ENCODE measurements at places on chromosomes 3 and 15. TPM values are rescaled to one million over a fixed set of nuclear protein-coding genes. Genes with fewer than 3 reads are reported as not detected.

The MAP1A gene
- 0.03 TPM for polyA plus RNA-seq

GRCh38 chr3:25335356-25335755, 92.7 kb upstream of the RARB start:
- no peaks in the 10 kb centered on the region for H3K27me3 ChIP-seq
- H3K27ac ChIP-seq: no peak overlapping the region
- H3K4me1 ChIP-seq: no peaks in the 10 kb centered on the region
- no peaks in the 10 kb centered on the region for H3K36me3 ChIP-seq

The CCNB2 gene
- 1.0 TPM for polyA plus RNA-seq

DNA sequence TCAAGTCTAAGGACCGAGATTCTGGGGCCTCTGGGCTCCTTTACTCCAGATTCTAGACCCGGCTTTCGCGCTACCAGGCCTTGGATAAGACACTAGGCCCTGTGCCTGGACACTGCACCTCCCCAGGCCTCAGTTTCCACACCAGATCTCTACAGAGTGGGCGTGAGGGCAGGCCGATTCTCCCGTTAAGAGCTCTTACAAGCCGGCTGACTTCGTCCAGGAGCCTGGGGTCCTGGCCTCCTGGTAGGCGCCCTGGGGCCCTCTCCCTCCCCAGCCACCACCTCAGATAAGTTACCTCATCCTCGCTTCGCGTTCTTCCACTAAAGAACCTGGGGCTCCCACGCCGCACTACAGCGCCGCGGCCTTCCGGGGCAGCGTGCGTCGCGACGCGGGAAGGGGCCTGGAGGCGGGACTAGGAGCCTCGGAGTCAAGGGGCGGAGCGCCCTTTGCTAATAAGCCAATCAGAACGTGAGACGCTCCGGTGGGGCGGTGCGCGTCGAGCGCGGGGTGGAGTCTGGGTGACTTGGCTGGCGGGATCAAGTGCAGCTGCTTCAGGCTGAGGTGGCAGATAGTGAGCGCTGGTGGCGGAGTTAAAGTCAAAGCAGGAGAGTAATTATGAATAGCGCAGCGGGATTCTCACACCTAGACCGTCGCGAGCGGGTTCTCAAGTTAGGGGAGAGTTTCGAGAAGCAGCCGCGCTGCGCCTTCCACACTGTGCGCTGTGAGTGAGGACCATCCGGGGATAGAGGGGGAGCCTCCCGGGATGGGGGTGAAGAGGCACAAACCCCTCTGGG, at the start of the genes EAF2 and IQCB1:
TSS of gene EAF2 (plus strand) at position 539 of the 794 bp plus-strand sequence. CDS start at position 616, 77 bp downstream.
TSS of gene IQCB1 (minus strand) at position 390 of the 794 bp plus-strand sequence. CDS start 6,100 bp downstream, outside the sequence.
- H3K4me1 ChIP-seq: peaks cover 46% of the 10 kb centered on the region
- peak; percentile 99 for DNase-seq
- peak within 1 kb of the TSS; percentile 94 for H3K27ac ChIP-seq
- H3K36me3 ChIP-seq: peaks cover 41% of the 10 kb centered on the region
- H3K27me3 ChIP-seq: no peaks in the 10 kb centered on the region

GRCh38 chr15:60208709-60209108, 189.1 kb downstream of the ANXA2 start:
- DNase-seq: no peak
- no peaks in the 10 kb centered on the region for H3K36me3 ChIP-seq
- H3K4me1 ChIP-seq: no peaks in the 10 kb centered on the region
- H3K27ac ChIP-seq: no peak overlapping the region

DNA sequence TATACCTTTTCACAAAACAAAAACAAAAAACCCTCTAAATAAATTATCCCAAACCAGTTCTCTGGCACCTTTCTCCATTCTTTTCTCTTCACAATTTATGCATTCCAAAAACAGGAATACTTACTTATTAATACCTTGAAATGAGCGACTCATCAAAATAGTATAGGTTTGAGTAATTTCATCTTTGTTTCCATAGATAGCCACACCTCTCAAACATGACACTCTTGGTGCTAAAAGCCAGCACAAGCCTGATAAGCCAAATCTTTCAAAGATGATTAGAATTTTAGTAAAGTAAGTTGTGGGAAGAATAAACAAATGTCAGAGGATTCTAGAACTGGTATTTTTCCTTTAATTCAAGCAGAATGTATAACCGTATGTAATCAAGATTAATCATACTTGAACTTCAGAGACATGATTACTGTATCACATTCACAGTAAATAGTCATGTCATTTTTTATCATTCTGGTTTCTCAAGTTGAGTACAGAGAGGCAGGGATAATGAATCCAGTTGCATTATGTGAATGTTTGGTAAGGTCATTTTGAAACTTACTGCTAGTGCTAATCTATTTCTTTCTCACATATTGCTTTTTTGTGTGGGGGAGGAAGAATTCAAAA, 12.1 kb upstream of the WDR5B start:
- H3K27me3 ChIP-seq: no peaks in the 10 kb centered on the region
- no peaks in the 10 kb centered on the region for H3K4me1 ChIP-seq
- no peak for DNase-seq
- peaks cover 25% of the 10 kb centered on the region for H3K36me3 ChIP-seq
- no peak overlapping the region for H3K27ac ChIP-seq

GRCh38 chr3:114841515-114841914, 305.6 kb downstream of the ZBTB20 start:
- H3K36me3 ChIP-seq: no peaks in the 10 kb centered on the region
- no peaks in the 10 kb centered on the region for H3K4me1 ChIP-seq
- DNase-seq: no peak

- no peak for DNase-seq
- H3K4me1 ChIP-seq: no peaks in the 10 kb centered on the region
- no peaks in the 10 kb centered on the region for H3K36me3 ChIP-seq
- H3K27me3 ChIP-seq: no peaks in the 10 kb centered on the region
- no peak overlapping the region for H3K4me3 ChIP-seq
Observed at GRCh38 chr3:67305922-67306321, 307.8 kb downstream of the KBTBD8 start.

- H3K4me1 ChIP-seq: peaks cover 24% of the 10 kb centered on the region
- H3K27ac ChIP-seq: no peak overlapping the region
- no peak overlapping the region for H3K4me3 ChIP-seq
- no peaks in the 10 kb centered on the region for H3K27me3 ChIP-seq
Observed at GRCh38 chr3:72580900-72581299, 267.3 kb downstream of the SHQ1 start.

DNA sequence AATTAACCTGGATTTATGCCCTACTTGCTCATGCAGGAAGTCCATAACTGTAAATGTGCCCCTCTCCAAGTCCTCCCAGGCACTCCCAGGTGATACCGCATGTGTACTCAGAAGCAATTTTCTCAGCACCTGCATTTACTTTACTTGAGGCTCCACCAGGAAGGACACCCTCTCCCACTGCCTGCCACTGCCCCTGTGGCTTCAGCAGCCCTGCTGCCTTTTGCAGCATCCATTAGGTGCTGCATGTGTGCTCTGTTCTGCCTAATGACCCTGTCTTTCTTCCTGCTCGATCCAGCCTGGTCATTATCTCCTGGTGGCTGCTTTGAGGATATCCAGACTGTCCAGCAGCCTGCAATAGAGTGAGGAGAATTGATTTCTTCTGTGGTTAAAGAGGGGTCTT, 107.6 kb upstream of the SEMA6D start:
- no peaks in the 10 kb centered on the region for H3K4me1 ChIP-seq
- no peak overlapping the region for H3K4me3 ChIP-seq
- DNase-seq: no peak
- no peak overlapping the region for H3K27ac ChIP-seq
- no peaks in the 10 kb centered on the region for H3K36me3 ChIP-seq

DNA sequence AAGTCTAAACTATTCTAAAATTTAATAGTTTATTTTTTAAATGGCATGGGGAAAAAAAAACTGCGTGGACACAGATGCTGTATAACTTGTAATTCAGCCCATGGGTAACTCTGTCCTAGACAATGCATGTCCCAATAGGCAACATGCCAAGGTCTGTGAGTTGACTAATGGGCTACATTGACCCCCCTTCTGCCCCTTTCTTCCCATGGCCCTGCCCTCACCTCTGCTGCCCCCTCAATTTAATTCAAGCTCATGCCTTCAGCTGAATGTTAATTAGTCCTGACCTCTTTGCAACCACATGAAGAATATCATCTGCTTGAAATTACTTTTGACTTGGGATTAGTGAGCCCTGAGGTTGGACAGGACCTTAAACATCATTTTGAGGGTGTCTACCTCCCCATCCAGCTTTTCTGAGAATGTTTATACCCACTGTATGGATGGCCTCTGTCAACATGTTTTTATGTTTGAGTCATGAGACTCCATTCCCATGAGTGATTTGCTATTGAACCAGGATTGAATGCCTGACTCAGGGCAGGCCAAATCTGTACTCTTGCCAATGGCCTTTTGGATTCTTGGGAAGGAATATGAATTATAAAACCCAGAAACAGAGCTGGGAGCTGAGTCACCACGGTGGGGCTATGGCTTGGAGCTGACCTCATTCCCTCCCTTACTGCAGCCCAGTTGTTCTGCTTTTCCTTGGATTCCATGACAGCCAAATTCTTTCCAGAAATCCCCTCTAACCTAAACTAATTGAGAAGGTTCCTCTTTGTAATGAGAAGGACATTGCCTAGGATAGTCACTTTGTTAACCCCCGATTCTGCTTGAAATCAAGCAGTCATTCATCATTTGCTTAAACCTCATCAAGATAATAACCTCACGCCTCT, 33.5 kb upstream of the PDE8A start:
- no peak for DNase-seq
- H3K27me3 ChIP-seq: no peaks in the 10 kb centered on the region

DNA sequence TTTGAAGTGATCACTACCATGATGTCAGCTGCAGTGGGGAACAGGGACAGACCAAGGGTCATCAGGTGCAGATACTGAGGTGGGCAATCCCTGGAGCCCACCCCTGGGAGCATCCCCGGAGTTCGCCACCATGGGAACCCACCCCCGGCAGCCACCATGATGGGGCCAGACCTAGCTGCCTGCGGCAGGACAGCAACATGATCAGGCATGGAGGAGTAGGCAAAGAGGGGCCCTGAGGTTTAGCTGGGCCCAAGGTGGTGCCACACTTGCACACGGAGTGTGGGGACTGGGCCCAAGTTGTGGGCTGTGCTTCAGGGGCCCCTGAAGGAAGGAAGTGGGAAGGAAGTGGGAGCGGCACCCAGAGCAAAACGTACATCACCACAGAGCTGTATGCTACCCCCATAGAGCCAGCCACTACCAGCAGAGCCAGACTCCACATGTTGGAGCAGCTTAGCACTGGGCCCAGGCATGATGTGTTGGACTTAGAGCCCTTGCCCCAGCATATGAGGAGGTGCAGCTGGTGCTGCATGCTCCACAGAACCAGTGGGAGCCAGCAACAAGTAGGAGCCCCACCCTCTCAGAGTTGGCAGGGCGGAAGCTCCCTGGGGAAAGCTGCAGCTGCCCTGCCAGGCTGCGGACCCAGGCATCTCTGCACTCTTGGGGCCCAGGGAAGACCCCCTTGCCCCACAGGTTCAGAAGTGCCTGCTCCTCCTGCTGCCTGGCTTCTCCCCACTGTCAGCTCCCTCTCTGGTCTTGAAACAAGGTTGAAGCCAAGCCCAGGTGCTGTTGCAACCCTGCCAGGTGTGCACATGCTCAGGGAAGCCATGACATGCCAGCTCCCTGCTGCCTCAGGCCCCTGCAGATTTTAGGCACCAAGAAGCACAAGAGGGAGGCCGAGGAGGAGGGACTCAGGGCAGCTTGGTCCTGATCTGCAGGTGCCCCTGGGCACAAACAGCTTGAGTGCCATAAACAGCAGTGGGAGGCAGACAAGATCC, 515.3 kb downstream of the ZBBX start:
- H3K36me3 ChIP-seq: no peaks in the 10 kb centered on the region
- H3K4me3 ChIP-seq: no peak overlapping the region
- no peaks in the 10 kb centered on the region for H3K4me1 ChIP-seq
- DNase-seq: no peak
- H3K27ac ChIP-seq: no peak overlapping the region

GRCh38 chr3:21936207-21936606, 185.2 kb upstream of the ZNF385D start:
- DNase-seq: no peak
- H3K4me3 ChIP-seq: no peak overlapping the region
- no peaks in the 10 kb centered on the region for H3K36me3 ChIP-seq
- H3K27me3 ChIP-seq: no peaks in the 10 kb centered on the region
- no peaks in the 10 kb centered on the region for H3K4me1 ChIP-seq

The SLC28A2 gene
- polyA plus RNA-seq: not detected

DNA sequence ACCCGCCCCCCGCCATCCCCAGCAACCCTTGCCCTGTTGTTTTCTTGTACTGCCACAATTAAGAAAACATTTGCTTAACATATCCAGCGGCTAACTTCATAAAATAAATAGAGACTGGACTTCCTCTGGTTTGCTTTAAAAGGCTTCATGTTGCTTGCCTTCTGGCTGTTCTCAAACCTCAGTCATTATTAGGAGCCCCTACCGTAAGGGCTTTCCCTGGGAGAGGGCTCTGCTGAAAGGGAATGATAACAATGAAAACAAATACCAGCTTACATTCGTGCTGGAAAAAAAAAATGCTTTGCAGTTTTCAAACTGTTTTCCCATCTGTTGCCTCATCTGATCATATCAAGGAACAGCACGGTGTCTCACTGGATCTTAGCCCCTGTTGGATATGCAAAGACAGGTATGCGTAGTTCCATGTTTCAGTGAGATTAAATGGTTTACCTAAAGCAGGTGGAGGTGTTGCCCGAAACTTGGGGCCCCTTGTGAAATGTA, 77.2 kb upstream of the VGLL4 start:
- H3K36me3 ChIP-seq: no peaks in the 10 kb centered on the region
- H3K4me1 ChIP-seq: peaks cover 6% of the 10 kb centered on the region
- DNase-seq: no peak

The CPNE4 gene
- polyA plus RNA-seq: not detected

DNA sequence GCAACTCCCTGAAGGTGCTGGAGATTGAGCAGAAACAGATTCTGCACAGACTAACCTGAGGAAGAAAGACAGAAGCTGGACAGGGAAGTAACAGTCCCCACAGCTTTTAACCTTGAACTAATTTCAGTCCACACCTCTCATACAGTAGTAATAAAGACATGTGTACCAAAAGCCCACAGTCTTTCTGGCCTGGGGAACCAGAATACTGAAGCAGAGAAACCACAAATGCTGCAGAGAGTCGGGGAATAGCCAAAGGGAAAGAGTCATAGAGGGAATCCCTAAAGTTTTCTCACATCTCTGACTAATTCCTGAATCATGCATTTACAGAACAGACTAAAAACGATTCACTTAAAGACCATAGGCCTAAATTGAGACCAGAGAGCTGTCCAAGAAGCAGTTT, 503.4 kb upstream of the NECTIN3 start:
- H3K27me3 ChIP-seq: no peaks in the 10 kb centered on the region
- H3K36me3 ChIP-seq: no peaks in the 10 kb centered on the region
- no peak for DNase-seq
- H3K4me3 ChIP-seq: no peak overlapping the region
- H3K4me1 ChIP-seq: no peaks in the 10 kb centered on the region

- DNase-seq: no peak
- H3K27me3 ChIP-seq: no peaks in the 10 kb centered on the region
- no peaks in the 10 kb centered on the region for H3K4me1 ChIP-seq
- H3K36me3 ChIP-seq: no peaks in the 10 kb centered on the region
Observed at GRCh38 chr3:172259726-172260248, 188.5 kb downstream of the GHSR start.
